ENCODE measurements at places on chromosomes 3 and 15.

DNA sequence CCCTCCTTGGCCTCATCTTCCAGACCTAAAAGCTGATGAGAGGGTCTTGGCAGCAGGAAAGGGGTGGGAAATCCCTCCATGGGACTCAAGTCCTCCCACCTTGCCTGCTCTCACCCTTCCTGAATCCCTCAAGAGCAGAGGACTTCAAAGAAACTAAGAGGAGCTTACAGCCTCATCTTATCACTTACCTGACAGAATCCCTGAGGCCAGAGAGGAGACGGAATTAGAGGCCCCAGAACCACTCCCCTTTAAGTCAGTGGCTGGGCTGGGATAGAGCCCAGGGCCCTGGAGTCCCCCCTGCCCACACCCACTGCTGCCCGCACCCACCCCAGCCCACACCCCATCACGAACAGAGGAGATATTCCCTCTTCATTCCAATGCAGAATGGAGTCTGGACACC, 15.2 kb downstream of the LOXL1 start:
- DNase-seq: no peak

DNA sequence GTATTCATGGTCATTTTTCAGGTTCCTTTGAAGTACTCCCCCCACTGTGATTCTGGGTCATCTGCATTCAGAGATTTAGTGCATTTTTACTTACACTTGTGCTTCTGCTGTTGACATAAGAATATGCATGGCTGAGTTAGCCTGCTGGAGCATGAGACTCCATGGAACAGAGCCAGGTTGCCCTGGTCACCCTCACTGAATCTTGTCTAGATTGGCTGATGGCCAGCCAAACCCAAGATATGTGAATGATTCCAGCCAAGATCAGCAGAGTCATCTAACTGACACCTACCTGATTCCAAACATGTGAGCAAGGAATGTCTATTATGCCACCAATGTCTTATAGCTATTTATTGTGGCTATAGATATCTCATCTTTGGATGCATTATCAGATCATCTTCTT, 25.1 kb downstream of the DTWD1 start:
- DNase-seq: no peak

GRCh38 chr3:196406811-196407470, 25.3 kb downstream of the UBXN7 start:
- DNase-seq: no peak

- no peak for DNase-seq
Observed at GRCh38 chr15:70025413-70026296, 72.1 kb downstream of the TLE3 start.

GRCh38 chr3:24048843-24049242, 103.8 kb downstream of the NR1D2 start:
- no peak for DNase-seq

GRCh38 chr15:51265037-51265555, 73.3 kb downstream of the CYP19A1 start:
- DNase-seq: no peak

DNA sequence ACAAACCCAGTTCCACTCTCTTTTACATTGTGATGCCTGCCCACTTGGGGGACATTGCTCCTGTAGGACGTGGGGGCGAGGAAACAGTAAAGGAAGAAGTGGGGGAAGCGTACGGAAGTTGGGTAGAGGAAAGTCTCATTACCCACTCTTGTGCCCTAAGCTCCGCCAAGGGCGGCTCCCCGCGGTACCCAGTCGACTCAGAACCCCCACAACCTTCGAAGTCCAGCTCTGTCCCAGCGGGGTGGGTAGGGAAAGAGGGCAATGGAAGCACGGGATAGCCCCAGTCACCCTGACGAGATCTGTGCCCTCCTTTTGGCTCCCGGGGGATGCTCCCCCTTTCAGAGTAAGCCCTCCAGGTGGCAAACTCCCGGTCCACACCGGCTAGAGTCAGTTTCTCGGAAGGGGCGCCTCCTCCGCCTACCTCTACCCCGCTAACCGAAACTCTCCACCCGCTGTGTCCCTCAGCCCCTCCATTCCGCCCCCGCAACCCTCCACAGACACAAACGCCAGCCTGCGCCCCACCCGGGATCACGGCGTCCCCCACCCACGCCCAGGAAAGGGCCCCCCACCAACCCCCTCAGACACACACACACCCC, 527 bp downstream of the CSNK1G1 start:
- no peak for DNase-seq

DNA sequence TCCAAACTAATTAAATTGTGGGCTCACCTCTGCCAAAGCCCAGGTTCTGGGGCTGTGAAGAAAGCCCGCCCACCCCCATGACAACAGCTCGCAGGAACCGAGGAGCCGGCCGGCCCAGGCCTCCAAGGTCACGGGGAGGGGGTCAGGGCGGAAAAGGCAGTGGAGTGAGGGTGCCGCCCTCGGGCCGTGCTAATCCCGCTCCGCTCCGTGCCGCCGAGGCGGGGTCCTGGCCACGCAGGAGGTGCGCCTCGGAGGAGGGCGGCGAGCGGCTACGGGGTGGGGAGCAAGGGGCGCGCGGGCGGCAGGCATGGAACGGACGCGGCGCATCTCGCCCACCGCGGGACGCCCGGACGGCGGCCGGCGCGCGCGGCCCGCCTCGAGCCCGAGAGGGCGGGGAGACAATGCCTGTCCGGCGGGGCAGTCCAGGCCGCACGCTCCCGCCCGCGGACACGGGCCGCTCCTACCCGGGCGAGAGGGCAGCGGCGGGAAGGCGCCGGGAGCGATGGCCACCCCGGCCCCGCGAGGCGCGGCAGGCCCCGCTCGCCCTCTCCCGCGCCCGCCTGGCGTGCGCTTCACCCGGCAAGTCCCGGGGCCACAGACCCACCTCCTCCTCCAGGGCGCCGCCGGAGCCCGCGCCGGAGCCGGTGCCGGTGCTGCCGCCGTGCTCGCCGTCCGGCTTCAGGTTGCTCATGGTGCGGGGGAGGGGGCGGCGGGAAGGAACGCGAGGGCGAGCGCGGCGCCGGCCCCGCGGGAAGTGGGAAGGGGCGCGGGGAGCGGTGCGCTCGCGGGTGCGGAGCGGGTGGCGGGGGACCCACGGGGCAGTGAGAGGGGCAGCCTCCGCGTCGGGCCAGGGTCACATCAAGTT, 528 bp downstream of the RBPMS2 start:
- DNase-seq: no peak

DNA sequence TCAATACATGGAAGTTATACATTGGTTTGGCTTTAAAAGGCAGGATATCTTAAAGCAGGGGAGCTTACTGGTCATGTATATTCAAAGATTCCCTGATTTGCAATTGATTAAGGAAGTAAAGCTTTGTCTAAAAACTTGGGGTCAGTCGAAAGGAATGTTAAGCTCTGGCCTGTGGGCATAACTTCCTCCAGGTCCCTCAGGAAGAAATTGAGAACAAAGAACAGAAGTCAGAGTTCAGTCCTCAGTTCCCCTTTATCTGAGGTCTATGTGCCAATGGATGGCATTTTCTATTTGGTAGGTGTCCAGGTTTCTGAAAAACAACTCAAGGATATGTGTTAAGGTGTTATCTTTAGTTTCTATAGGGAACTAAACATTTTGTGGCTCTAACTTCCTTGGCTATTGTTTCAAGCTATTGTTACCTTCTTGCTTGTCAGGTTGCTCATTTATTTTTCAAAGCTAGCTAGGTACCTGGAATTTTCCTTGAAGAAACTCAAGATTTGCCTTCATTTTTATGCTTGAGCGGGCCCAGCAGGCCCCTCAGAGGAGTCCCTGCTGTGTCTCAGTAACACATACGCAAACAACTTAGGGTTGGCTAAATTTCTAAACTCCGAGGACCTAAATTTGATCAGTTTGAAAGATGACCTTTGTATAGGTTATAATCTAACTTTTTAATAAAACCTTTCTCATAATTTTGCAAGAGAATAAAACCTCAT, 135.0 kb upstream of the UBE2E2 start:
- no peak for DNase-seq

- no peak for DNase-seq
Observed at GRCh38 chr3:110814170-110815007, 257.2 kb upstream of the NECTIN3 start.

DNA sequence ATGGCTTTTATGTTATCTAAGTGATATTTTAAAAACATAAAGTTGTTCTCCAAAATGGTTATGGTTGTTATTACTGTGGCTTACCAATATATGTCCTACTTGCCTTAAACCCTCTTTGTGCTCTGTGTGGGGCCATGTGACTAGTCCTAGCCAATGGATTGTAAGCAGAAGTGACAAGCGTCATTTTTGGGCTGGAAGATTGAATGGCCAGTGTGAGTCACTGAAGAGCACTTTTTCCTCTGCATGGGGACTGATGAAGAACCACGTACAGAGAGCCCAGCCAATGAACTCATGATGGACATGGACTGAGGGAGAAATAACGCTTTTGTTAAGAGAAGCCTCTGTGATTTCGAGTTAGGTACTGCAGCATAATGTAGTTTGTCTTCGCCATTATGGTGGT, 332.7 kb downstream of the EDEM1 start:
- DNase-seq: no peak

DNA sequence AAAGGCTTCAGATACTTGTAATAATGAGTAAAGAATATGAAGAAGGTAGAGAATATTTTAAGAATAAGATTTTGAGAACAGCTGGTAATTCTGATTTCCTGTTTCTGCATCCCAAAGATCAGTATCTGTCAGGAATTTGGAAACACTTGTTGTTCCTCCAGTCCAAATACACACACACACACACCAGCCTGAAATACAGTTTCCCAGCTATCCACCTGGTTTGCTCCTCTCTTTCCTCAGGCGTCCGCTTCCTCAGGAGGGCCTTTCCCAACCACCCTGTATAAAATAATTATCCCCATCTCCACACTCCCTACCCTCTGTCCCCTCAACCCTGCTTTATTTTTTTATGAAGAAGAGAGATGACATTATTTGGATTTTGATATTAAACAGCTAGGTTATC, 2.0 kb upstream of the FSIP1 start:
- no peak for DNase-seq

GRCh38 chr3:10599444-10599843, 94.1 kb upstream of the ATP2B2 start:
- DNase-seq: no peak

All from anterior cingulate cortex (tissue), 58 donors.